Colonic mucosa (tissue), 4 donors: ENCODE measurements at places on chromosomes 4 and X. TPM values are rescaled to one million over a fixed set of nuclear protein-coding genes. Genes with fewer than 3 reads are reported as not detected.

DNA sequence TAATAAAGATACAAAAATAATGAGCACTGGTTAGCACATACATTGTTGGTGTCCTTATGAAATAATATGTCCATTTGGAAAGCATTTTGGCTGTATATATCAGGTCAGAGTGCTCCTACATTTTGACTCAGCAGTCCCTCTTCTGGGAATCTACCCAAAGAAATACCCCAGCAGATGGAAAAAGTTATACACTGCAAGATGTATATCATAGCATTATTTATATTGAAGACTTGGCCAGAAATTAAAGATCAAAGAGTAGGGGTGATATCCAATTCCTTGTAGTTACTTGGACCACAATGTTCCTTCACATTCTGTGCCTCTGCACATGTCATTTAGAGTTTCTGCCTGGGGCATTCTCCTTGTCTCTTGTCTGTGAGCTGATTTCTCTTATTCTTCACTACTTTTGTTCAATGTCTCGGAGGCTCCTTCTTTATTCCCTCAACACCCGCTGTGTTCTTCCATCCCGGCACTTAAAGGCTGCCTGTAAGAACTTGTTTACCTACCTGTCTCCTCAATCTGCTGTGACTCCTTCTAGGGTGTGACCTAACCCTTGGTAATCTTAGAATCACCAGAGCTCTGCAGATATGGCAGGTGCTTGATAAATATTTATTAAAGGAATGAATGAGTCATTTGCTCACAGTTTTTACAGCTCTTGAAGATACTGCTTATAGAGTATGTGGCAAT lies 3.1 kb upstream of the TSPAN5 start:
- DNase-seq = no peak

DNA sequence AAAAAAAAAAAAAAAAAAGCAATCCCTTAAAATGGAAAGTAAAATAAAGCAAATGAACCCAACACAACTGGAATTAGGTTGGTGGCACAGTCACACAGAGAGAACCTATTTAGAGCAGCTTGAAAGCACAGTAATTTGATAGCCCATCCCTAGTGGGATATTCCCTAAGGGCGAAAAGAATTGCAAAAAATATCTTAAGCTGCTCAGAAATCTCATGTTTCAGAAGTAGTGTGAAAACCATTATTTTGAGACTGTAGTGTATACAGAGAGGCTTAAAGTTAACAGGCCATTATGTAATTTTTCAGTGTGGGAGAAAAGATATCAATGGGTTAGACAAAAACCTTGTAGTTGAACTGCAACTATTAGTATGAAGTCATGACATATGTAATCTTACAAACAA lies 40.0 kb upstream of the DHX15 start:
- DNase-seq = no peak

DNA sequence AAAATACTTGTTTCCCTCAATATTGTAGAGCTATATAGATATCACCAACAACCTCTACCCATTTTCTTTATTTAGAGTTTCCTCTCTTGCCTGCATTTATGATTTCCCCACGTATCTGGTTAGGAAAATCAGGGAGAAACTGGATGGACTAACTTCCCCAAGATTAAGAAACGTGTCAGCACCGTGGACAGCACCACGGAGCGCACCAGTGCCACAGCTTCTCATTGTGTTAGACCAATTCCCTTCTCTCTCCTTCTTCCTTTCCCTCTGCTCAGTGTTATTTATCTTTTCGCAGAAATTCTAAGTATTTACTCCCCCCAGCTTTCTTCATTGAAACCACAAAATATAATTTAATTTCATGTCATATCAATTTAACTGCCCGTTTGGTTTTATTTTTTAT lies 568.6 kb upstream of the BOD1L1 start:
- peak; percentile 24 for DNase-seq

Gene FOXP3
- 0.30 TPM for total RNA-seq

Gene THAP6
- 11.0 TPM for total RNA-seq
